ENCODE measurements at places on chromosomes 13 and 19.
A peak's percentile ranks its signal among the peaks of the same experiment; 100 is the strongest.

- DNase-seq: no peak
Observed at GRCh38 chr13:91668866-91669495, 270.6 kb downstream of the GPC5 start.

GRCh38 chr13:41029629-41030028 lies 10.5 kb upstream of the ELF1 start:
- no peak for DNase-seq

- no peak for DNase-seq
Observed at GRCh38 chr13:51707461-51707860, 96.5 kb downstream of the DHRS12 start.

DNA sequence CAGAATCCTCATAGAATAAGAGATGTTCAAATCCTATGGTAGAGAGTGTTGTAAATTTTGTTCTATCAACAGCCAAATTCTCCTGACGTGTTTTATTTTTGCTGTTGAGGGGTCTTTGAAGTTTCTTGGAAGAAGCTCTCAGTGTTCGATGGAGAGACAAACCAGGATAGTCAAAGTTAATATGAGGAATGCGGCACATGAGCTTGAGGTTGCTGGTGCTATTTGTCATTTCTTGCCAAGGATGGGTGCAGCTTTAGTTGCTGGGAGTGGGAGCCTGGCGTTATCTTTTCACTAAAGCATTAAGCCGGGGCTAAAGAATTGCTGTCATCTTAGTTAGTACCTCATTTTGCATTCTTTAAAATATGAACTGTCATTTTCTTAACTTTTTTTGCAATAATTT lies 239.9 kb upstream of the CSNK1A1L start:
- no peak for DNase-seq

DNA sequence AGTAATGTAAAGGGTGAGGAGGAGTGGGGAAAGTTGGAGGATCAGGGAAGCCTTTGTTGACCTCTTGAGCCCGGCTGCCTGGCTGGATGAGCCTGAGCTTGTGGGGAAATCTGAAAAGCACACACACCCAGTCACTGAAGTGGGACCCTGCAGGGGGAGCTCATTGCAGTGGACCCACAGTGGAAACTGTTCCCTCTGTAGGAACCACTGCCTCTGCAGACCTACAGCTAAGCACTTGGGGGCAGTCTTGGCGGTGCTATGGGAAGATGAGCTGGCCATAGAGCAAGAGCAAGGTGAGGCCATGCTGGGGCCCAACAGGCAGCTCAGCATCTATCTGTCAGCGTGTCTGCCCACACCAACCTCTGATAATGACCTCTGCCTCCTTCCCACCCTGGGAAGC lies 294.8 kb downstream of the TSHZ3 start:
- peak; percentile 23 for DNase-seq

GRCh38 chr13:29535663-29536655 lies 59.5 kb downstream of the SLC7A1 start:
- DNase-seq: no peak

DNA sequence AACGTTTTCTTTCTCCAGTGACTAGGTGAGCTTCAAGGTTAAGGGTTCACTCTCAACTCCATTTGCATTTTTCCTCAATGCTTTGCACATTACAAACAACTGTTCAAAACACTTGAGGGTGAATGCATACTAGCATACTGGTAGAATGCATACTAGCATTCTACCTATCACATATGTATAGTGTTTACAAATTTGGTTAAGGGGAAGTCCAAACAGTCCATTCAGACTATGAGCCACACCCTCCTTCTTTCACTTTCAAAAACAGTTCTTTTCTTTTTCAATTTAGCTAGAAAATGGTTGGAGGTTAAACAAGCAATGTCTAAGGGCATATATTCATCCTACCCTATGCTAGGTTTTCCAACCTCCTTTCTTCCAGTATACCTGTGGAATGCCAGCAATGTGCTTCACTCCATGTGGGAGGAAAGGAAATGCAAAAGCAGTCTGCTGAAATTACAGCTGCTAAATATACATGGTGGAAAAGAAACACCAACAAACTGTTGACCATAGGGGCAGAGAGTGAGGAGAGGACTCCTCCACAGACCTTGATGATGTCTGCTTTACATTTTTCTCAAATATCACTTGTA lies 102.6 kb downstream of the DOCK9 start:
- DNase-seq: no peak

GRCh38 chr19:57362997-57363687 lies at the start of the genes TRAPPC2B and ZNF547:
TRAPPC2B (plus strand) TSS chr19:57363551; CDS start chr19:57364834, 1,283 bp downstream.
ZNF547 (plus strand) TSS chr19:57363551; CDS start chr19:57368556, 5,005 bp downstream.
- DNase-seq: peak; percentile 95

- DNase-seq: no peak
Observed at GRCh38 chr19:5922161-5922545, 8.1 kb downstream of the CAPS start.

DNA sequence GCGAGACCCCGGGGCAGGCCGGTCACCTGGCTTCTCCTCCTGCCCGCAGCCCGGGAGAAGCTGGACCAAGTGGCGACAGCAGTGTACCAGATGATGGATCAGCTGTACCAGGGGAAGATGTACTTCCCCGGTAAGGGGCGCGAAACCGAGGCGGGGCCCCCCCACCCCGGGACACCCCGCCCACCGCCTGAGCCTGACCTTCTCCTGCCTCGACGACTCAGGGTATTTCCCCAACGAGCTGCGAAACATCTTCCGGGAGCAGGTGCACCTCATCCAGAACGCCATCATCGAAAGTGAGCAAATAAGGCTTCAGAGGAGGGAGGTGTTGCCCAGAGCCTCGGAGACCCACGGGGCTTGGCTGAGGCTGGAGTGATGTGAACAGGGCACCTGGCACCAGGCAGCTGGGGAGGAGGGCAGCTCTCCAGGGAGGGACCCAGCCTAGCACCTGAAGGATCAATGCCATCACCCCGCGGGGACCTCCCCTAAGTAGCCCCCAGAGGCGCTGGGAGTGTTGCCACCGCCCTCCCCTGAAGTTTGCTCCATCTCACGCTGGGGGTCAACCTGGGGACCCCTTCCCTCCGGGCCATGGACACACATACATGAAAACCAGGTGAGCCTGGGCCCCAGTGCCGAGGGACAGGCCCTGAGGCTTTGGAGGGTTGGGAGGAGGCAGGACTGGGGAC lies 629 bp downstream of the IZUMO4 start:
- no peak for DNase-seq

DNA sequence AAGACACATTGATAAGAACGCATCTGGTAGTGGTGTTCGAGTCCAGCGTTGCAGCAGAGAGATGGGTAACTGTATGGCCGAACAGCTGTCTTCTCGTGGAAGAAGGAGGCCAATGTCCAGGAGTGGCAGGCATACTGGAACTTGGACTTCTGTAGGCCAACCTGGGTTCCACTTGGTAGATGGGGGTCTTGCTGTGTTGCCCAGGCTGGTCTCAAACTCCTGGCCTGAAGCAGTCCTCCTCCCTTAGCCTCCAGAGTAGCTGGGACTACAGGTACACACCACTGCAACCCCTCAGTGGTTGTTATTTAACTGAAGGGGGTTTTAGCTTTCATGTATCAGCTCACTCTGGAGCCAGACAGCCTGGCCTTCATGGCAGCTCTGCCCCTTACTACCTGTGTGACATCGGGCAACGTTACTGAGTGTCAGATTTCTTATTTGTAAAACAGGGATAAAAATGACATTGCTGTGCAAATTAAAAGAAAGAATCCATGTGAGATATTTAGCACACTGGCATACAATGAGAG lies 2.4 kb upstream of the UQCRFS1 start:
- DNase-seq: no peak

GRCh38 chr13:86282442-86282841 lies 483.2 kb upstream of the SLITRK6 start:
- no peak for DNase-seq

GRCh38 chr13:113965968-113966884 lies 7.7 kb downstream of the C13orf46 start:
- DNase-seq: no peak

GRCh38 chr19:38190793-38191192 lies 33.2 kb downstream of the DPF1 start:
- no peak for DNase-seq

GRCh38 chr19:48418317-48419064 lies 25.0 kb downstream of the GRIN2D start:
- DNase-seq: no peak

- no peak for DNase-seq
Observed at GRCh38 chr19:36212895-36213294, 1.6 kb downstream of the ZNF565 start.

- no peak for DNase-seq
Observed at GRCh38 chr13:73162912-73163911, 104.4 kb downstream of the KLF5 start.

GRCh38 chr13:82070416-82070815 lies 1729.5 kb upstream of the SPRY2 start:
- DNase-seq: no peak

- DNase-seq: no peak
Observed at GRCh38 chr19:19083413-19084178, 19.8 kb downstream of the SLC25A42 start.

- peak; percentile 55 for DNase-seq
Observed at GRCh38 chr19:11587302-11587974, 9.8 kb upstream of the ZNF627 start.

- DNase-seq: no peak
Observed at GRCh38 chr13:33537676-33538075, 252.1 kb upstream of the STARD13 start.

GRCh38 chr13:76692346-76692745 lies 193.9 kb downstream of the KCTD12 start:
- no peak for DNase-seq

GRCh38 chr19:49832556-49832955 lies 14.5 kb downstream of the MED25 start:
- DNase-seq: no peak

DNA sequence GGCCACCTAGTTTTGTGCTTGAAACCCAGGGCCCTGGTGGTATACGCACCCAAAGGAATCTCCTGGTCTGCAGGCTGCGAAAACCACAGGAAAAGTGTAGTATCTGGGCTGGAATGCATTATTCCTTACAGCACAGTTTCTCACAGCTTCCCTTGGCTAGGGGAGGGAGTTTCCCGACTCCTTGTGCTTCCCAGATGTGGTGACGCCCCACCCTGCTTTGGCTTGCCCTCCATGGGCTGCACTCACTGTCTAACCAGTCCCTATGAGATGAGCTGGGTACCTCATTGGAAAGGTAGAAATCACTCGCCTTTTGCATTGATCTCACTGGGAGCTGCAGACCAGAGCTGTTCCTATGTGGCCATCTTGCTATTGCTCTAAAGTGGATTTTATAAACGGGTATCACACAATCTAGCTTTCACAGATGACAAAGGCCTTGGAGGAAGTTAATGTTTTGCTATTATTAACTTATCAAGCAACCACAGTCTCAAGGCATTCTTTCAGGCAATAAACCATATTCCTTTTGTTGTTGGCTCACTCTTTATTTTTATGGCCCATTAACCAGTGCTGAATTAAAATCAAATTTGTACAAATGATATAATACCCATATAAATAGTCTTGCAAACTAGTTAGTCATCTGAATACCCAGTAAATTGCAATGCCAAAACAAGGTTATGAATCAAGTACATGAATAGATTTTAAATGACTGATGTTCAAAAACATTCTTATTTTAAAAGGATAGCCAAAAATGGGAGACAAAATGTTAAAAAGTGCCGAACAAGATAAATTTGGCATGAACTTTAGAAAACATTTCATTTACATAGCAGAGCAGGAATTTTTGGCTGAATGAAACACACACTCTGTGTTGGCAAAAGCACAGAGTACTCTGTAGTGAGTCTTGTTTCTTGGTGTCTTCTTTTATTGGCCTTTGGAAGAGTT lies 475.4 kb upstream of the ARGLU1 start:
- no peak for DNase-seq

- no peak for DNase-seq
Observed at GRCh38 chr13:113888701-113889330, 24.9 kb upstream of the GAS6 start.

DNA sequence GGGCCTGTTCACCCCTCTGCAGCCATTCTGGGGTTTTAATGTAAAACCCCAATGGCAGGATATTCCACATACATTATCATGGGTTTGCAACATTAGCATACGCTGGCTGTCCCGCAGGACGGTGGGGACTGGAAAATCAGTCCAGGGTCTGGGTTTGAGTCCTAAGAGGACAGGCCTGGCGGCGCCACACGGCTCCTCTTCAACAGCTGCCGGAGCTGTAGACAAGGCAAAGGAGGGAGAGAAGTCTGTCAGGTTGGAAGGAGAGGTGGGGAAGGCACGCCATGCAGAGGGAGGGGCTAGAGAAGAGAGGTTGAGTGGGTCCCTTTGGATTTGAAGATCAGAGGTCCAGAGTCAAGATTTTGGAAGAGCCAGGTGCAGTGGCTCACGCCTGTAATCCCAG lies 11.9 kb downstream of the NFKBID start:
- no peak for DNase-seq

- no peak for DNase-seq
Observed at GRCh38 chr19:33724021-33724720, 72.5 kb upstream of the KCTD15 start.

Data from kidney capillary endothelial cell (primary cell).